ENCODE measurements at places on chromosomes 13 and 19.
A peak's percentile ranks its signal among the peaks of the same experiment; 100 is the strongest.

- DNase-seq, result peak; percentile 66
Observed at GRCh38 chr19:40614622-40615411, 13.6 kb downstream of the LTBP4 start.

- no peak for DNase-seq
Observed at GRCh38 chr13:33032037-33032625, 15.9 kb downstream of the KL start.

GRCh38 chr13:108227651-108228272 is 9.6 kb downstream of the ABHD13 start:
- no peak for DNase-seq

- no peak for DNase-seq
Observed at GRCh38 chr19:38168637-38169036, 55.4 kb downstream of the DPF1 start.

GRCh38 chr19:52536448-52536800 is 9.0 kb downstream of the ZNF808 start:
- DNase-seq, result no peak

DNA sequence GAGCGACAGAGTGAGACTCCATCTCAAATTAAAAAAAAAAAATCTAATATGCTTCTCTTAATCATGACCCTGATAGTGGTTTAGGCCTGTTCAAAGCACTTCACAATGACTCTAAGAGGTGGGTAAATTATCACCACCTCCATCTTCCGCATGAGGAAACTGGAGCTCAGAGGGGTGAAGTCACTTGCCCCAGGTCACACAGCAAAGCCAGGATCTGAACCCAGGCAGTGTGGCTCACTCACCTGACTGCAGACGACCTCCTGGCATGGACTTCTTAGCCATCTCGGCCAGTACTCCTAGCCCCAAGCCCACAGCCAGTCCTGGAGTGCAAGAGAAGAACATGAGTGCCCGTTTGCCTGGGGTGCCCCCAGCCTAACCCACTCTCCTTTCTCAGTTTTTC is 6.9 kb downstream of the COQ8B start:
- DNase-seq, result no peak

GRCh38 chr19:41591951-41592562 is 16.1 kb downstream of the CEACAM21 start:
- no peak for DNase-seq

- DNase-seq, result no peak
Observed at GRCh38 chr13:102572323-102572722, 24.5 kb upstream of the TPP2 start.

GRCh38 chr19:45632468-45633196 is 6.6 kb downstream of the EML2 start:
- DNase-seq, result peak; percentile 46

DNA sequence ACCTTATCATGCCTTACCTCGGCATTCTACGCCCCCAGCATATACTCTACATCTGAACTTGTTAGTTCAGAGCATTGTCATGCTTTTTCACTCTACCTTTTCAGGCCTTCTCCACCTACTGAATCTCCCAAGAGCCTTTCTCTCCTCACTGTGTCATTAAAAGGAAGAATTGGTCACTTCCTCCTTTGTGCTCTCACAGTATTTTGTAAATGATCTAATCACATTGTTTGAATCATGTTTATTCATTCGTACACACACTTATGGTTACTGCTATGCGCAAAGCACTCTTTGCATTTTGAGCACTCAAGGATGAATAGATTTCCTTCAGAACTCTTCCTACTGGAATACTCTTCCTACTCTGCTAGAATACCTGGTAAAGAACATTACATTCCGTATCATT is 15.8 kb upstream of the ELF1 start:
- DNase-seq, result no peak

- no peak for DNase-seq
Observed at GRCh38 chr19:58400316-58400915, 5.0 kb downstream of the RNF225 start.

DNA sequence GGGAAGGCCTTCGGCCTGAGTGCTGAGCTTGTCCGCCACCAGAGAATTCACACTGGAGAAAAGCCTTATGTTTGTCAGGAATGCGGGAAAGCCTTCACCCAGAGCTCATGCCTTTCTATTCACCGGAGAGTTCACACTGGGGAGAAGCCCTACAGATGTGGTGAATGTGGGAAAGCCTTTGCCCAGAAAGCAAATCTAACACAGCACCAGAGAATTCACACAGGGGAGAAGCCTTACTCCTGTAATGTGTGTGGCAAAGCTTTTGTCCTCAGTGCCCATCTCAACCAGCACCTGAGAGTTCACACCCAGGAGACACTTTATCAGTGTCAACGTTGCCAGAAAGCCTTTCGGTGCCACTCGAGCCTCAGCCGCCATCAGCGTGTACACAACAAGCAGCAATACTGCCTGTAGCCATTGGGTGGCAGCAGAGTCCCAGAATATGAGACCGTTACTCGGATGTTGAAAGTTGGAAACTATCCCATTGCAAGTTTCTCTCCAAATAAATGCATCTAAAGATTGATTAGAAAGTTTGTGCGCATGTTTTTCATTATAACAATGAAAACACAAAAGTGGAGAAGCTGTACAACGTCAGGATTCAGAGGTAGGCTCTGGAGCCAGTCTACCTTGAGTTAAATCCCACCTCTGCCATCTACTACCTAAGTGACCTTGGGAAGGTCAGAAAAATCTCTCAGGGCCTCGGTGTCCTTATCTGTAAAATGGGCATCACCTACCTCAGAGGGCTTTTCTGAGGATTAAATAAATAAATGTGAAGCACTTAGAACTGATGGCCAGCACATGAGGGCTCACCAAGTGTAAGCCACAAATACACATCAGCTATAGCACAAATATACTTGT is 21.1 kb downstream of the ZNF473 start:
- peak; percentile 64 for DNase-seq

DNA sequence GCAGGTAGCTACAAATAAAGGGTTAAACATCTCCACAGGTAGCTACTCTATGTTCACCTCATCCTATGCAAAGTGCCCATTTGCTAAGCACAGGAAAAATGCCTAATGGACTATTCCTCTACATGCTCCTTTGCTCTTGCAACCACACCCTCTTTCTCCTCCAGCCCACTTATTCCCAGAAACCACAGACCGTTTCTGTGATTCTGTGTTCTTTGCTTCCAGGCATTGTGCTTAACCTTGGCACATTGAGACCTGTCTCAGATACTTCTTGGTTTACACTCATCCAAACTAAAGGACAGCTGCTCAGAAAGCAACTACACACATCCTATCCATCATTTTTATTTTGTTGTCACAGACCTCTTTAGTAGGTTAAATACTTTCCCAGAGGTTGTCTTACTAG is 785.0 kb upstream of the MIR17HG start:
- DNase-seq, result no peak

- no peak for DNase-seq
Observed at GRCh38 chr19:14030997-14031718, 404 bp upstream of the IL27RA start.

DNA sequence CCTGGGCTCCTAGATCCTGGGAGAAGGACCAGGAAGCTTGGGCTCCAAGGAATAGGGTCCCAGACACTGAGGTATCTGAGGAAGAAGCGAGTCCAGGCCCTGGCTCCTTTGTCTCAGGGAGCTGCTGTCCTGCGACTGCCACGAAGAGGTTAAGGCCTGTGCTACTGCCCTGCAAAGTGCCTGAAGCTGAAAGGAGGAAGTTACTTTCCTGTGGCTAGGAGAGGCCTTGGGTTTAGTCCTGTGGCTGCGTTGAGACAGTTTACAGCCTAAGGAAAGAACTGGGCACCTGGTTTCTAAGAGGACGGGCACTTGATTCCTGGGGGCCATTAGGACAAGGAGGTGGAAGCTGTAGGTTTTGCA is 2.8 kb downstream of the MYADM start:
- no peak for DNase-seq

DNA sequence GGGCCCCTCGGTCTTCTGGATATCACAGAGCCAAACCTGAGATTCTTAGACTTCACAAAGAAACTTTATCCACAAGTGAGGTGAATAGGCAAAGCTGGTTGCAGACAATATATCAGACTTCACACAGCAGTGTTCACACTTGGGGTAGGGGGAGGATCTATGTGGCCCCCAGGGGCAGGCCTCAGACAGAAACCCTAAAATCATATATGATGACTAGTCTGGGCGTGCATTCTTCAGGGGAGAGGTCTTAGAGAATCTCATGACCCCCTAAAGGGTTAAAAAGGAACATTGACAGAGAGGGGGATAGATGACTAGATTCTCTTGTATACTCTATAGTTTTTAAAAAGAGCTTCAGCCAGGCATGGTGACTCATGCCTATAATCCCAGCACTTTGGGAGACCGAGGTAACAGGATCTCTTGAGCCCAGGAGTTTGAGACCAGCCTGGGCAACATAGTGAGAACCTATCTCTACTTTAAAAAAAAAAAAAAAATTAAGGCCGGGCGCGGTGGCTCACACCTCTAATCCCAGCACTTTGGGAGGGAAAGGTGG is 2.8 kb downstream of the TYROBP start:
- DNase-seq, result no peak

GRCh38 chr19:49911381-49912145 is 14.9 kb upstream of the IL4I1 start:
- no peak for DNase-seq

DNA sequence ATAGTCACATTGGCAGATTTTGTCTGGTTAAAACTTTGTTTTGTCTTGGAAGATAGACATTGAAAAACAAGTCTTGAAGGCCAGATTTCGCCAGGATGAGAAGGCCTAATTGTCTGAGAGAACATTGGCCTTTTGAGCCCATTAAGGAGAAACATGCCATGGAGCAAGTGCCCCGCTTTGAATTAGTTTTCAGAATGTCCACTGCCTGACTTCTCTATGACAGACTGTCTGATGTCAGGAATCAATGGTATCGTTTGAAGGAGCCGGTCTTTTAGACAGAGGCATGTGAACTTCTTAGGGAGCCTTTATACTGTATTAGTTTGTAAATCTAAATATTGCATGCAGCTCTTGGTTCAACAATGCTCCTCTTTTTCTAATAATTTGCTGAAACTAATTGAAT is 155.9 kb downstream of the DLEU7 start:
- no peak for DNase-seq

- no peak for DNase-seq
Observed at GRCh38 chr13:42401376-42401775, 129.4 kb downstream of the AKAP11 start.

GRCh38 chr13:112248862-112249592 is 127.1 kb upstream of the SPACA7 start:
- DNase-seq, result no peak

DNA sequence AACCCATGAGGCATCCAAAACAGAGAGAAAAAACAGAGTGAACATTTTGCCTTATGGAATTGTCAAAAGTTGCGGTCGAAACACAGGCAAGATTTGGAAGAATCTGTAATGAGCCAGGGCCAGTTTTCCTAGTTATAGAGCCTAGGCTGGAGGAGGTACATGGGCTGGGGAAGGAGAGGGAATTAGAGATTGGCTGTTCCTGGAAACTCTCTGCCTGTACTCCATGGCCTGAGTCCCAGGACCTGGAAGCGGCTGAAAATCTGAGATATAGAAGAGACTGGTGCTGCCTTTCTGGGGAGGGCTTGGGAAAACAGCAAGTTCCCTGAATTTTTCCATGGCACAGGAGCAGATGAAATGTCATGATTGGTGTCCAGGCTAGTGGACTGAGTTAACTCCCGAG is 122.8 kb upstream of the KLF12 start:
- no peak for DNase-seq

GRCh38 chr19:38055655-38056521 is 148.9 kb downstream of the SIPA1L3 start:
- DNase-seq, result no peak

DNA sequence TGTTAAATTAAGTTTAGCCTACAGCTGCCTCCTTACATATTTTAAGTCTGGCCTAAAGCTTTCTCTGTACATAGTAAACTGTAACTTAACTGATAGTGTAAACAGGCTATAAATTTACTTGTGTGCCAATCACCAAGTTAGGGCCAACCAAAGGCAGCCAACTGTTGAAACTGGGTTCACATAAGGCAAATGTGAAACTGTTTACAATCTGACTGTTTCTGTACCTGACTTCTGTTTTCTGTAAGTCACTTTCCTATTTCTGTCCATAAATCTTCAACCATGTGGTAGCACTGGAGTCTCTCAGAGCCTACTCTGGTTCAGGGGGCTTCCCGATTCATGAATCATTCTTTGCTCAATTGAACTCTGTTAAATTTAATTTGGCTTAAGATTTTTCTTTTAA is 103.1 kb downstream of the RAP2A start:
- DNase-seq, result no peak

- no peak for DNase-seq
Observed at GRCh38 chr19:38234615-38235014, 10.6 kb upstream of the DPF1 start.

DNA sequence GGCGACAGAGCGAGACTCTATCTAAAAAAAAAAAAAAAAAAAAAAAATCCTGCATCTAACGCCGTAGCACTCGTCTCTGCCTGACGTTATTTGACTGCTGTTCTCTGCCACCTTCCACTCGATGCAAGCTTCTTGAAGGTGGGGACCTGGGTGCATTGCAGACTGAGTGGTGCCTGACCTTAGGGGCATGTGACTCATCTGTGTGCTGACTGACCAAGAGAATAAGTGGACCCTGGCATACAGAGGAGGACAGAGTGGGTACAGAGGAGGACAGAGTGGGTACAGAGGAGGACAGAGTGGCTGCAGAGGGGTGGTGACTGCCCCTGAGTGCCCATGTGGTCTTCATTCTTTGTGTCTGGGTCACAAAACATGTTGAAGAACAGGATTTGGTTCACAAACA is 7.6 kb downstream of the WTIP start:
- DNase-seq, result no peak

DNA sequence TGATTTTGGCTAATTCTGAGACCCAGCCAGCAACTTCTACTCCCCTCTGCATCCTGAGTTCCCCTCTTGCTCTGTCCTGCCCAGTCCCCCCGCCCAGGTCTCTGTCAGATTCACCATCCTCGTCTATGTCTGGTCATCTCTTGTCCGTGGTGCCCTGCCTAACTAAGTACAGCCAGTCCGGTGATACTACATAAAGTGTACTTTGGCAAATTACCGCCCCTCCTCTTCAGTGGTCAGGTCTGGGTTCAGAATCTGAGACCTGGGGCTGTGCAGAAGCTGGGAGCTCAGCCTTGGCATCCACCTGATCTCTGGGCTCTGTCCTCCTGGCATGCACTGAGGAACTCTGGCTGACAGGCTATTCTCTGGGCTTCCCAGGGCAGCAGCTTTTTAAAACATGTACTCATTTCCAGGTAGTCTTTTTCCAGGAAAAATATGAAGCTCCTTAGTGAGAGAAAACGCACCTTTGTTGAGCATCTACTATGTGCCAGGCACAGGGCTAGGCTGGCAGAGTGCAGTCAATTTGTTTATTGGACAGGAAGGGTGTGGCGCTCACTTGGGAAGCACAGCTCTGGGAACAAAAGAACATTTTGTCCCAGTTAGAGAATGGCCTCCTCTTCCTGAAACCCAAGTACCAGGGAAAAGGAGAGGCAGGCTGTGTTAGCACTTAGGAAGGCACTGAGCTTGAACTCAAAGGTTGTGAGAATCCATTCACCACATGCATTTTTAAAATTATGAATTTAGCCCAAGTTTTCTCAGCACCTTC is 88.9 kb downstream of the TSHZ3 start:
- DNase-seq, result no peak

GRCh38 chr13:42102961-42103865 is 54.8 kb downstream of the DGKH start:
- no peak for DNase-seq

Data from stimulated activated effector memory CD8-positive, alpha-beta T cell treated with anti-CD3 and anti-CD28 coated beads, Interleukin-12 subunit alpha, Interleukin-12 subunit beta, amount 100 ng/mL, for 72 hours (primary cell).